ENCODE measurements at places on chromosomes 3 and 15.

GRCh38 chr3:8424281-8424680 is 77.3 kb upstream of the LMCD1 start:
- no peak for DNase-seq

GRCh38 chr15:70420948-70421482 is 323.3 kb upstream of the TLE3 start:
- no peak for DNase-seq

- no peak for DNase-seq
Observed at GRCh38 chr3:60574046-60574769, 677.0 kb downstream of the FHIT start.

- no peak for DNase-seq
Observed at GRCh38 chr15:74783808-74784175, 1.9 kb downstream of the CSK start.

DNA sequence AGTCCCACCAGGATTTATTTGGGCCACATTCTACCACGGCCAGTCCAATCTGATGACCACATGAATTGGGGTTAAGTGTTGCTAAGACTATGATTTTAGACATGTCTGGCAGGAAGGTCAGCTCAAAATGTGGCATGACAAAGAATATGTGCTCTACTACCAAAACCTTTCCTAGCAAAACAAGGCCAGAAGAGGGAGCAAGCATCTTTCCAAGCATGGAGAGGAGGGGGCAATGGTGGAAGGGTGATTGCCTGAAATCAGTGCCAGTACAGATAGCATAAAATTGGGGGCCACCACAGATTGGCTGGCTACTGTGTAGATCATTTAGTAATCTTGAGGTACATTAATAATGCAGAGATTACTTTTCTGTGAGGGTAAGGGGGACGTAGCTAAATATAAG is 43.2 kb downstream of the TMEM39A start:
- DNase-seq = no peak

- DNase-seq = no peak
Observed at GRCh38 chr3:187286467-187287059, 5.0 kb downstream of the MASP1 start.

DNA sequence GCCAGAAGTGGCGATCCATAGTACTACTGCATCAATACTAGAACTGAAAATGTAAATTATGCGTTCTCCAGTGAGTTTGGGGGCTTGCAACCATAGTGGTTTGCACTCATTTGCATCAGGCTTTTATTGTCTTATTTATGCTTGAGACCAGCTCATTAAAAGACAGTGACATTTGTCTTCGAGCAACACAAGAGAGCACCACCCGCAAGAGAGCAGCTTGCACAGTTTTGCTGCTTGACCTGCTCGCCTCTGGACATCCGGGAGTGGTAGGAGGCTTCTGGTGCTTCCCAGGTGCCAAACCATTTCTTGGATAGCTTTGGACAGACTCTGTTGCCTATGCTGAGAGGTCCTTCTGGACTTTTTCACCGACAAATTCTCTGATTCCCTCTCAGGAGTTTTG is 294.6 kb downstream of the MEX3B start:
- no peak for DNase-seq

- DNase-seq = no peak
Observed at GRCh38 chr3:76024640-76025039, 239.3 kb upstream of the ZNF717 start.

- no peak for DNase-seq
Observed at GRCh38 chr3:101379658-101380376, 59.4 kb upstream of the IMPG2 start.

DNA sequence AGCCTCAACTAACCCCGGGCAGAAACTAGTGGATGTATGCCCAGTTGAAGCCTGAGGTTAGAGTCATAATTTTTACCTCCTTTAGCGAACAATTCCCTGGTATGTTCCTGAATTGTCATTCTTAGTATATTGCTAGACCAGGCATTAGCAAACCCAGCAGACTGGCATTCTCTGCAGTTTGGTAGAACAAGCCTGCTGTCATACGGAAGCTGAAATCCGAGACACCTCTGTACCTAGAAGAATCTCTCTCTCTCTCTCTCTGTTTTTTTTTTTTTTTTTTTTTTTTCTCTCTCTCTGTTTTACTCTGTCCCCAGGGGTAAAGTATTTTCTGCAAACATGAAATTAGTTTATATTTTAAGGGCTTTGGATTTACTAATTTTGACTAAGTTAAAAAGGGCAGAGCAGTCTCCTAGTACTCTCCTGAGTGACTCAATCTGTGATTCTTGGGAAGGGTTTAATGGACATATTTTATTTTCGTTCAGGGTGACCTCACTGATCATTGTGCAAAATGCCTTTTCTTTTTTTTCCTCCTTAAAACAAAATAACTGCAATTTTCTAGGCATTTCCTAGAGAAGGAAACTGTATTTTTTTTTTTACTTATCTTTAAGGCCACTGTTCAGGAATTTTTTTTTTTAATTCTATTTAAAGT is 133.6 kb upstream of the ICE2 start:
- no peak for DNase-seq

DNA sequence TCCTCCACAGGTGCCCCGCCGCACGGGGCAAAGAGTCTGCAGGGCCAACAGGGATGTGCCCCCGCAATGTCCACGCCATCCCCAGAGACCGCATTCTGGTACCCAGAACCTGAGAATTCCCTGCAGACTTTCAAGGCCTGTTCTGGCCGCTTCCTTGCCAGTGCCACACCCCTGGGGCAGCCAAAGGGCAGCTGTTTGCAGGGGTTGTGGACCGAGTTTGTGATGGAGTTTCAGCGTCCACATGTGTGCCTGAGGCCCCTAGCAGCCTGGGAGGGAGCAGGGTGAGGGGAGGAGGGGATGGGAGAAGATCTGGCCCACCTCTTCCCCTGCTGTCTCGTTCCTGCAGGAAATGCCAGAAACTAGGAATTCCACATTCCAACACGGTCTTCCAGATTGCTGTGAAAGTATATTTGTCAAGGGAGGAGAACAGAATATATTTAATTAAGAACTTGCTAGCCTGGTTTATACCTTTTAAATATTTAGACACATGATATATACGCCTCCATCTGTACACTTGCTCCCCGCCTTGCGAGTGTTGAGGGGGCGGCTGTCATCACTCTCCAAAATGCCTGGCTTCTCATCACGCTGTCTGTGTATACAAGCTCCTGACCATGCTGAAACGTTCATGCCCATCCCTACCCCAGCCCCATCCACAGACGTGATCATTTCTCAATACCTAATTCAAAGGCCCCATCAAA is 31.1 kb upstream of the RASA2 start:
- DNase-seq = no peak

- DNase-seq = no peak
Observed at GRCh38 chr15:25724899-25725298, 138.2 kb downstream of the ATP10A start.

GRCh38 chr15:90960298-90961091 is 5.8 kb downstream of the RCCD1 start:
- DNase-seq = no peak

- DNase-seq = no peak
Observed at GRCh38 chr3:19598870-19599269, 335.1 kb downstream of the EFHB start.

DNA sequence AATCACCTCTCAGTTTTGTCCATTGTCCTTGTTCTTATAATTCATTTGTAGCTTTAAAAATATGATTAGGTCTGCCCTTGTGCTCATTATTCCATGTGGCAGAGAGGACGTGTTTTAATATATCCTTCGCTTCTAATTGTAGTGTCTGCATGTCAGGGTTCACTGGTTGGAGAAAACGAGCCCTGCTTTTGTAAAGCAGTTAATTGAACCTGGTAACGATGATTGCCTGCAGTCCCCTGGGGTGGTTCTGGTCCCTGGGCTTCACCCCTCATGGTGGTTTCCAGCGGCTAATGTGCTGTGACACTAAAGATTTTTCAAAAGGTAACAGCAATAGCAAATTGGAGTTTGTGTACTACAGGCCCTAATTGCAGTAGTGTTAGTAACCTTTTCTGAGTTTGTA is 299.6 kb downstream of the CACNA2D3 start:
- DNase-seq = no peak

- no peak for DNase-seq
Observed at GRCh38 chr3:140574375-140574774, 103.5 kb upstream of the TRIM42 start.

- DNase-seq = no peak
Observed at GRCh38 chr3:132753946-132754345, 31.7 kb upstream of the NPHP3 start.

- DNase-seq = no peak
Observed at GRCh38 chr15:67161412-67161811, 93.0 kb downstream of the AAGAB start.

DNA sequence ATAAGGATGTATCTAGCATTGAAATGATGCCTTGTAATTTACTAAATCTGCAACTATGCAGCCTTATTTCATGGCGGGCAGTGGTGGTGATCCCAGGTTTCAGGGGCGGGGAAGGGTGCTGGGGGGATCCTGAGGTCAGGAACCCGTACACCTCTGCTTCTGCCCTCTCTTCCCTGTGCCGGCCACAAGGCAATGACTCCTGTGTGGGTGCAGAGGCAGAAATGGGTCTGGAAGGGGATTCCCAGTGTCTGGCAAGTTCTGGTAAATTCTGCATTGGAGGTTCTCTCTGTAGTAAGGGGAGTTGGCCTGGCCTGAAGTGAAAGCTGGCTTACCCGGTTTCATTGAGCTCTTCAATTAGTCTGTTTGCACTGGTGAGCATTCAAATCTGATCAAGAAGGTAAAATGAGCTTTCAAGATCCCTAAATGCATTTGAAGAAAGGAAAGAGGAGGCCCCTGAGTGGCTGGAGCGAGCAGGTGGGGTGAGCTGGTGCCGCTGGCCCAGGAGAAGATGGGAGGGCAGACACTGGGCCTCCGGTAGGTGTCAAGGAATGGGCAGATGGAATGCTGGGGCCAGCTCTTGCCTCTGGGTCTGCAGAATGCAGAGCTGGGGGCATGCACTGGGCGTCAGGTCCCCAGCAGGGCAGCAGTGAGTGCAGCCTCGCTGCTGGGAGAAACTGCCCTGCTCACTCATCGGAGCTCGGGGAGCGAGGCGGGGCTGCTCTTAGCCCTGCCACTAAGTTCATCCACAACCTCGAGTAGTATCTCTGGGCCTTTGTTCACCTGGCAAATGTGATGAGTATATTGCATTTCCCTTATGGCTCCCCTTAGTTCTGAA is 13.7 kb downstream of the NRROS start:
- DNase-seq = no peak
